Progenitor cell of endocrine pancreas (in vitro differentiated cells): ENCODE measurements at places on chromosomes 5 and 9. TPM values are rescaled to one million over a fixed set of nuclear protein-coding genes. Genes with fewer than 3 reads are reported as not detected.

The FBP1 gene
- 4.6 and 6.0 TPM in 2 replicates for total RNA-seq

The LSM11 gene
- total RNA-seq: 5.5 and 6.3 TPM in 2 replicates

The SLC6A7 gene
- not detected in 2 replicates for total RNA-seq

DNA sequence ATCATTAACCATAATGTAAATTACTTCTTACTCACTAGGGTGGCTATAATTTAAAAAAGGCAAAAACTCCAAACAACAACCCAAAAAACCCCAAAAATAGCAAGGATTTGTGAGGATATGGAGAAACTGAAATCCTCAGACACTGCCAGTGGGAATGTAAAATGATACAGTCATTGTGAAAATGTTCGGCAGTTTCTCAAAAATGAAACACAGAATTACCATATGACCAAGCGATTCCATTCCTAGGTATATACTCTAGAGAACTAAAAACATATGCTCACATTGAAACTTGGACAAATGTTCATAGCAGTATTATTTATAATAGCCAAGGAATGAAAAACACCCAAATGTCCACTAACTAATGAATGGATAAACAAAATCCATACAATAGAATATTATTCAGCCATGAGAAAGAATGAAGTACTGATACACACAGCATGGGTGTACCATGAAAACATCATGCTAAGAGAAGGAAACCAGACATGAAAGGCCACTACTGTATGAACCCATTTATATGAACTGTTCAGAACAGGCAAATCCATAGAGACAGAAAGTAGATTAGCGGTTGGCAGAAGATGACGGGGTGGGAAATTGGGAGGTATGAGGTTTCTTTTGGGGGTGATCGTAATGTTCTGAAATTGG is 119.1 kb downstream of the MAPKAP1 start:
- no peak overlapping the region for H3K4me3 ChIP-seq
- H3K27ac ChIP-seq: no peak overlapping the region
- no peaks in the 10 kb centered on the region for H3K27me3 ChIP-seq
- DNase-seq: no peak

DNA sequence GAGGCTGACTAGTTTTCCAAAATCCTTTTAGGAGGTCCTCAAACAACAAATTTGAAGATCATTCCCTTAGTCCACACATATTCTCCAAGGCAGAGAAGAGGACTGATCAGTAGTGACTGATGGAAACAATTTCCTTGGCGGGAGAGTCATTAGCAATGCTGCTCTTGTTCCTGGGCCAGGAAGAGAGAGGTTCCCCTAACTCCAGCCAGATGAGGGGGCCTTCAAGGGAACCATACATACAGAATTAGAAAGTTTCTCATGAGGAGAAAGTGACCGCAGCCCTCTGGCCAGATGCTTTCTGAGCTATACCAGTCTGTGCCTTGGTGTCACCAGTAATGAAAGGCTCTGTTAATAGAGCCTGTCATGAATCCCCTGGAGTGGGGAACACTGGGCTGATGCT is 539.4 kb downstream of the BNC2 start:
- no peaks in the 10 kb centered on the region for H3K36me3 ChIP-seq
- no peak overlapping the region for H3K27ac ChIP-seq
- no peak overlapping the region for H3K4me3 ChIP-seq
- no peak for DNase-seq
- peaks cover 9% of the 10 kb centered on the region for H3K27me3 ChIP-seq
- no peaks in the 10 kb centered on the region for H3K4me1 ChIP-seq

GRCh38 chr9:16559418-16560188 is 310.9 kb downstream of the BNC2 start:
- H3K36me3 ChIP-seq: no peaks in the 10 kb centered on the region
- H3K4me3 ChIP-seq: no peak overlapping the region
- H3K4me1 ChIP-seq: peaks cover 3% of the 10 kb centered on the region
- DNase-seq: no peak

DNA sequence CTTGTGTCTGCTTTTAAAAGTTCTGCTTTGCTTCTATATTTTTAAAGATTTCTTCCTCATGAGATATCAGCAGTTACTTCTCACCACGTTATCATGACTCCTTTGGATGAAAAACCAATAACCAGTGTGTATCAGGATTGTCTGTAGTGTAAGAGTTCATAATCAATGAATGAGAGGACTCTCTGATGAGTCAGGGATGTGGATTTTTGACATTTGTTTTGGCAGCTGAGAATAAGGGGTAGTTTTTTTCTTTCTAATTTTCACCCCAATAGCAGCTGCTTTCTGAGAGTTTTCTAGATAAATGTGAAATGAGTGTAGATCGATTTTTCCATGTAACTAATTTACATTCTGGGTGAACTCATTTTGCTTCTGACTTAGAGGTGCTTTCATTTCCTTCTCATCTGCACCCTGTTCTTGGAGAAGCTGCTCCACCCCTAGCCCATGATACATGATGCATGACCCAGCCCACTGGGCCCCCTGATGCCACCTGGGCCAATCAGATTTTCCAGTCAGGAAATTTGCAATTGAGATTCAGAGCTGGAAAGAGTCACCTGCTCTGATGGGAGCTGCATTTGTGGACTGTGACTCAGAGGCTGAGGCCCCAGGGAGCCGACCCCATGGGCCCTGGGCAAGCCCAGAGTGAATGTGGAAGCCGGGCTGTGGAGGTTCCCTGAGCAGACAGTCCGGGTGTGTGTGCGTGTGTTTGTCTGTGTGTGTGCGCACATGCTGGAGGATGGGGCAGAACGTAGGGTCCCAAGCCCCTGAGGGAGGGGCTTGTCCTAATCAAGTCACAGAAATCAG is 159.3 kb downstream of the RGS3 start:
- peak overlapping the region; percentile 7 for H3K4me3 ChIP-seq
- DNase-seq: no peak
- H3K27ac ChIP-seq: peak overlapping the region; percentile 88
- H3K4me1 ChIP-seq: peaks cover 36% of the 10 kb centered on the region

GRCh38 chr9:125844611-125845010 is 97.4 kb downstream of the PBX3 start:
- peaks cover 33% of the 10 kb centered on the region for H3K4me1 ChIP-seq
- no peak for DNase-seq
- H3K27ac ChIP-seq: no peak overlapping the region
- H3K27me3 ChIP-seq: no peaks in the 10 kb centered on the region
- H3K36me3 ChIP-seq: no peaks in the 10 kb centered on the region

DNA sequence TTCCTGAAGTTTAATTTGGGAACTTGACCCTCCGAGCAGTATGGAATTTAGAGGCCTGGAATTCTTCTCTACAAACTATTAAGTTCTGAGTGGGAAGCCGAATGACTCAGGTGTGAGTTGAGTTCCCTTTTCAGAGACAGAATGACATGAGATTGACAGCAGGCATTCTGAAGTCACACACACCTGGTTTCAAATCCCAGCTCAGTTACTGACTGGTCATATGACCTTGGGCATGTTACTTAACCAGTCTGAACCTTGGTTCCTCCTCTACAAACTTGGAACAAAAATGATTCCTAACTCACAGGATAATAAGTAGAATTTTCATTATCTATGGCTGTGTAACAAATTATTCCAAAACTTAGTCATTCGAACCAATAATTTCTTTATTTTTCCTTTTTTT is 45.5 kb upstream of the GPBP1 start:
- H3K27ac ChIP-seq: no peak overlapping the region
- DNase-seq: no peak
- H3K4me3 ChIP-seq: no peak overlapping the region
- no peaks in the 10 kb centered on the region for H3K4me1 ChIP-seq
